ENCODE measurements at places on chromosomes 3 and 15.

DNA sequence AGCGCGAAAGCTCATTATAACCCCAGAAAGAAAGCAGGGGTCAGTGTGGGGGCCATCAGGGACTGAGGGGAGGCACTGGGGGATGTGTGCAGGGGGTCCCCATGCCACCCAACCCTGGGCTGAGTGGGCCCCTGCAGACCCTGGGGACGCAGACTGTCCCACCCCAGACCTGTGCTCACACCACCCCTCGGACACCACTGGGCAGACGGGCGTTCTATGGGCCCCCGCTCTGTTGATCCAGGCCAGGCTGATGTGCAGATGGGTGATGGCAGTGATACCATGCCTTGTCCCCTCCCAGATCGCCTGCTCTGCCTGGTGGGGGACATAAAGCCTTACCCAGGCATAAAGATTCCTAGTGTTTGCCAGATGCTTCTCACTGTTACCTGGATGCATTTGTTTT is 259.7 kb upstream of the TLE3 start:
- no peak for DNase-seq
- peaks cover 1% of the 10 kb centered on the region for H3K27me3 ChIP-seq
- no peaks in the 10 kb centered on the region for H3K36me3 ChIP-seq
- H3K4me3 ChIP-seq = no peak overlapping the region
- no peaks in the 10 kb centered on the region for H3K4me1 ChIP-seq

DNA sequence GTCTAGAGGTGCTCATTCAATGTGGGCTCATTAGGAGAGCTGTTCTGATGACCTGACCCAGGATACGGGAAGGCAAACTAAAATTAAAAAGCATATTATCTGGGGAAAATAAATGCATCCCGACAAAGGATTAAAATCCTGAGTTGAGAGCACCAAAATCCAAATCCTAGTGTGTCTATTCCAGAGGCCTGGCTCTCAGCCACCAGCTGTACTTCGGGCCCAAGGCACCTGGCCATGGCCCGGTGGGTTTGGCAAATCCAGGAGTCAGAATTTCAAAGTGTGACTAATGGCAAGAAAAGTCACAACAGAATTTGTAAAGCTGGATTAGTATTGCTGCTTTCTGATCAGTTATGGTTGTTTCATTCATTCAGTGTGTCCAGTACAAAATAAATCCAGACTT is 2.6 kb upstream of the LYSMD4 start:
- no peak for DNase-seq
- no peaks in the 10 kb centered on the region for H3K36me3 ChIP-seq
- peaks cover 57% of the 10 kb centered on the region for H3K4me1 ChIP-seq
- H3K4me3 ChIP-seq = no peak overlapping the region

DNA sequence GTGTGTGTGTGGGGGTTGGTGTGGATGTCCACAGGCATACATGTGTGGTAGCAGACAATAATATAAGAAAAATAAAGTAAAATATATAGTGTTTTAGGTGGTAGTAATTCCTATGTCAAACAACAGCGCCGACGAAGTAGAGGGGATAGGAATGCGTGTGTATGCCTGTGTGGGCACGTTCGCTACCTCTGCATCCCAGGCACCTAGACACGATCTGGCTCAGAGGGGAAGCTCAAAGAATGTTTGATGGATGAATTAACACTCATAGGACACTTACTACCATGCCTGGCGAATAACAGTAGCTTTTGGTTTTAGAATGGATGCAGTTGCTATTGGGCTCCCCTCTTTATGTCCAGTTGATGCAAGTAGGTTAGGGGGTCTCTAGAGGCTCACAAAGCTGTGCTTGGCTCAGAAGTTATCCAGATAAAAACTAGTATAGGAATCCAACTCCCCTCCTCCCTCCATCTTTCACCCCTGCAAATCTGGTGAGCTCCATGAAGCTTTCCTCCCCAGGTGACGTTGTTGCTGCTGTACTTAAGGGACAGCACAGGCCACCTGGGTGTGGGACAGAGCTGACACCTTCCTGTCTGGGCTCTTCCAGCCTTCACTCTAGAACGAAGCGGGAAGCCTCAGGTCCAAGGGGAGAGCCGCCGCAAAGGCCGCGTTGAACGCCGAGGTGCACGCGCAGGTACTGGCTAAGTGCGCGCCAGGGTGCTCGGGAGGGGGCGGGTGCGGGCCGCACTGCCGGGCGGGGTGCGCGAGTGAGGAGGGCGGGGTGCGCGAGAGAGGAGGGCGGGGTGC is 192.6 kb upstream of the LYSMD4 start:
- H3K27ac ChIP-seq = no peak overlapping the region
- peaks cover 8% of the 10 kb centered on the region for H3K4me1 ChIP-seq
- H3K4me3 ChIP-seq = no peak overlapping the region
- H3K36me3 ChIP-seq = no peaks in the 10 kb centered on the region
- no peak for DNase-seq
- H3K27me3 ChIP-seq = peaks cover 5% of the 10 kb centered on the region

- H3K27ac ChIP-seq = no peak overlapping the region
- H3K4me1 ChIP-seq = no peaks in the 10 kb centered on the region
- DNase-seq = peak; percentile 44
- no peak overlapping the region for H3K4me3 ChIP-seq
These were observed 49.4 kb upstream of the FMN1 start for GRCh38 chr15:33243869-33244268.

DNA sequence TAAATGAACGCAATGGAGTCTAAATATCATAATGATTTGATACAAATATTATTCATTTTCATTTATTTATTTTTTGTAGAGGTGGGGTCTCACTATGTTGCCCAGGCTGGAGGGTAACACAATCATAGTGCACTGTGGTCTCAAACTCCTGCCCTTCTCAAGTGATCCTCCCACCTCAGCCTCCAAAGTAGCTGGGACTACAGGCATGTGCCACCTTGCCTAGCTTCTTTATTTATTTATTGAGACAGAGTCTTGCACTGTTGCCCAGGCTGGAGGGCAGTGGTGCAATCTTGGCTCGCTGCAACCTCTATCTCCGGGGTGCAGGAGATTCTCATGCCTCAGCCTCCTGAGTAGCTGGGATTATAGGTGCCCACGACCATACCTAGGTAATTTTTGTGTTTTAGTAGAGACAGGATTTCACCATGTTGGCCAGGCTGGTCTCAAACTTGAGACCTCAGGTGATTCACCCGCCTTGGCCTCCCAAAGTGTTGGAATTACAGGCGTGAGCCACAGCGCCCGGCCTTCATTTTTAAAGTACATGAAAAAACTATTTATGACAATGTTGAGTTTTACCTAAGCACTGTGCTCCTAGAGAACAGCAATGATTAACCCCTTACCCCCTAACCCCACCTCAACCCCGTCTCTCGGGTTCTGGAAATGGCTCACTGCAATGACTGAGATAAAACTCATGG is 4.0 kb upstream of the AEN start:
- H3K4me1 ChIP-seq = peaks cover 33% of the 10 kb centered on the region
- H3K36me3 ChIP-seq = no peaks in the 10 kb centered on the region
- H3K4me3 ChIP-seq = no peak overlapping the region
- H3K27me3 ChIP-seq = no peaks in the 10 kb centered on the region
- H3K27ac ChIP-seq = no peak overlapping the region
- DNase-seq = no peak

DNA sequence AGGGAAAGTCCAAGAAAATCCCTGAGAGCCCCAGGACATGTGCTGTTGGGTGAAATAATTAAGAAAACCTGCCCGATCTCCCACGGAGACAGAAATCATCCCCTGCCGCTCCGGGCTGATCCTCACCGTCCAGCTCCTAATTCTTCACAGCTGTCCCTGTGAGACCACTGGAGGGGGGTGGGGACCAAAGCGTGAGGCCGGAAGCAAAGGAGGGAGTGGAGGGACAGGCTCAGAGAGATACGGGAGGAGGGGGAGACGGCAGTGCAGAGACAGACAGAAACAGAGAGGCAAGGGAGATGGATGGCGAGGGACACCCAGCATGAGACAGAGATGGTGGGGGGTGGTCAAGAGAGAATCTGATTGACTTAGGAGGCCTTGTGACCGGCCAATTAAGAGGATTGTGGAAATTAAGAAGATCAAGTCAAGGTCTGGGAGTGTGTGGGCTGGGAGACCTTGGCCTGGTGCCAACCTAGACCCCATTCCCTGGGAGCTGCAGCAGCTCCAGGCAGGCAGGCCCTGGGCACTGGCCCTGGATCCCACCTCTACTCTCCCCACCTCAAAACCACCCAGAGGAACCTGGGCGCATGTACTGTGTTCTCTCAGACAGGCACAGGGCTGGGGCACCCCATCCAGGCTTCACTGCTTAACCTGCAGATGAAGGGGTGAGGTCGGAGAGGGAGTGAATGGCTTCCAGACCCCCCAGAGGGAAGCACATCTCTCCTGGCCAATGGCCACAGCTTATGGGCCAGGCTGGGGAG is 113.2 kb upstream of the ALDH1A3 start:
- no peak overlapping the region for H3K27ac ChIP-seq
- peaks cover 42% of the 10 kb centered on the region for H3K27me3 ChIP-seq
- H3K4me1 ChIP-seq = no peaks in the 10 kb centered on the region
- DNase-seq = no peak
- H3K4me3 ChIP-seq = no peak overlapping the region
- no peaks in the 10 kb centered on the region for H3K36me3 ChIP-seq

DNA sequence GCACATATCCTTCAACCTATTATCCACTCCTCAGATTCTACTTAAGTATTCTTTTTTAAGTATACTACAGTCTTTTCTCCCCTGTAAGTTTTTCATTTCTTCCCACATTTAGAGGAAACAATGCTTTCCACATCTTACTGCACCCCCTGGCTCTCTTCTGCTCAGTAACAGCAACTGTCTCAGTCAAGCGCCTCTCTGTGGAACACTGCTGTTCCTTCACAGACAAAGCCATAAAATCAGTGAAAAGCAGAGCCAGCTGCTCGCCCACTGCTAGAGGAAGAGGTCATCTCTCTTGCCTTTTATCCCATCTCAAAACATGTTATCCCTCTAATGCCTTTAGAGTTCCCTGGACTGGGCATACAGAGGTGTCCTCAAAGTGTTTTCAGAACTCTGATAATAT is 24.8 kb downstream of the SERP1 start:
- H3K27ac ChIP-seq = no peak overlapping the region
- H3K4me1 ChIP-seq = peaks cover 12% of the 10 kb centered on the region
- H3K27me3 ChIP-seq = no peaks in the 10 kb centered on the region
- no peak overlapping the region for H3K4me3 ChIP-seq
- no peak for DNase-seq

DNA sequence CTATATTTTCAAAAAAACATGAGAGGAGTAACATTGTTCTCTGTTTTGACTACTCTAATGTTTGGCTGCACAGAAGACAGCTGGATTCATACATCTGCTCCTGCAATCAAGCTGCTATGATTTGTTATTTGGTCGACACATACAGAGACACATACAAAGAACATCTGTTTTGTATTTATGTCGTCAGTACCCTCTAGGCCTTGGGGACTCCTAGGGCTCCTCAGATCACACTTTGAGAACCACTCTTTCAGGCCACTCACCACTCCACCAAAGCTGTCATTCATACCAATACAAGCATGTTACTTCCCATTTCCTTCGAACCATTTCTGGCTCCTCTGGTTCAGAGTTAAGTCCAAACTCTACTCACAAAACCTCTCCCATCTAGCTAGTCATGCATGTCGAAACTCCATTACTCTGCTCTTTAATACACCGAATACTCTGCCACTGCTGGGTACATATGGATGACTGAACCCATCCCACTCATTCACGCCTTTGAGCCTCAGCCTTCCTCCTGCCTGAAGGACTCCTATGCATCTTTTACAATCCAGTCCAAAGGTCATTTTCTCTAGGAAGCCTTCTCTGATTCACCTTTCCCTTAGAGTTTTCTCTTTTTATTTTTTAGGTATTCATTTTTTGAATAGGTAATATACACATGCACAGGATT is 102.9 kb upstream of the ARHGEF3 start:
- no peak overlapping the region for H3K27ac ChIP-seq
- no peak overlapping the region for H3K4me3 ChIP-seq
- DNase-seq = no peak
- H3K27me3 ChIP-seq = no peaks in the 10 kb centered on the region
- H3K36me3 ChIP-seq = no peaks in the 10 kb centered on the region

DNA sequence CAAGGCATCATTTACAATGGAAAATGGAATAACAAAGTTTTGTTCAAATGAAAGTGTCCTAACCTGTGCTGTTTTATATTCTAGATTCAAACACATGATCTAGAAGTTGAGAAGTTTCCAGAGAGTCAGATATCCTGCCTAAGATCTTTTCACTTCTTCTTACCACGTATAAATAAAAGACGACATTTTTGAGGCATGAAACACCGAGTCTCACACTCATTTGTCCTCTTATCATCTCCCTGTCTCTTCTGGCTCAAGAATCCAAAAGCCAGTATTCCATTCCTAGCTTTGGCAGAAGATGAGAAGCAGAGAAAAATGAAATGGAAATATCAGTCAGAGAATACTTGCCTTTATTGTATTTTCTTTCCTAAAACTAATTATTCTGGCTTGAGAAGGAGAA is 738.6 kb upstream of the NR2F2 start:
- H3K27ac ChIP-seq = no peak overlapping the region
- no peak for DNase-seq
- no peaks in the 10 kb centered on the region for H3K27me3 ChIP-seq
- H3K36me3 ChIP-seq = no peaks in the 10 kb centered on the region

DNA sequence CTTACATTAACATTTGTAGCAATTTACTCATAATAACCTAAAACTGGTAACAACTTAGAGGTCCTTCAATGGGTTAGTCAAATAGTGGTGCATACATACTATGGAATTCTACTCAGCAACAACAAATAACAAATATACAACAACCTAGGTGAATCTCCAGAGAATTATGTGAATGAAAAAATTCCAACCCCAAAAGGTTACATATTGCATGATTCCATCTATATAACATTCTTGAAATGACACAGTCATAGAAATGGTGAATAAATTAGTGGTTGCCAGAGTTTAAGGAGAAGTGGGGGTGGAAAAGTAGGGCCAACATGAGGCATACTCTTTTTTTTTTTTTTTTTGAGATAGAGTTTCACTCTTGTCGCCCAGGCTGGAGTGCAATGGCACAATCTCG is 12.7 kb upstream of the SNTN start:
- no peaks in the 10 kb centered on the region for H3K4me1 ChIP-seq
- H3K4me3 ChIP-seq = no peak overlapping the region
- no peak for DNase-seq
- H3K27me3 ChIP-seq = peaks cover 6% of the 10 kb centered on the region
- H3K36me3 ChIP-seq = no peaks in the 10 kb centered on the region

DNA sequence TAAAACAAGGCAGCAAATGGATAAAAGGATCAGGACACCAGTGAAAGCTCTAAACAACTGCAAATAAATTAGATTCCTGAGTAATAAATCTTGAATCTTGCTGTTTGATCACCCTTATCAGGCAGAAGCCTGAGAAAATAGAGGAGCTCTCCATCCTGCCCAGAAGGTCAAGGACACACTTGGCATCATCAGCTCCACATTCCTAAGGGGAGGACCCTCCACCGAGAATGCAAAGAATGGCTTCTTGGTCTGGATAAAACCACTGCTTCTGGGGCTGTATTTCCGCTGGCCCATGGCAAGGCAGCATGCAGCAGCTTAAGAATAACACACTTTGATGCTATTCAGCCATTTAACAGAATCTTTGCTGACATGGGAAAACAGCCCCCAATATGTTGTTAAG is 108.9 kb upstream of the TSC22D2 start:
- DNase-seq = no peak
- H3K27me3 ChIP-seq = no peaks in the 10 kb centered on the region
- H3K4me3 ChIP-seq = no peak overlapping the region
- no peaks in the 10 kb centered on the region for H3K4me1 ChIP-seq
- no peaks in the 10 kb centered on the region for H3K36me3 ChIP-seq

GRCh38 chr15:35519541-35520149 is 26.3 kb downstream of the DPH6 start:
- H3K4me3 ChIP-seq = no peak overlapping the region
- H3K27ac ChIP-seq = no peak overlapping the region
- no peaks in the 10 kb centered on the region for H3K36me3 ChIP-seq
- peak; percentile 45 for DNase-seq
- H3K27me3 ChIP-seq = no peaks in the 10 kb centered on the region

- 0 out of 2 replicates have a peak, but pooled peaks cover 6% of the 10 kb centered on the region for H3K4me1 ChIP-seq
- H3K27me3 ChIP-seq = no peaks in the 10 kb centered on the region
- no peaks in the 10 kb centered on the region for H3K36me3 ChIP-seq
These were observed 374.6 kb upstream of the ARL6 start for GRCh38 chr3:97389936-97390335.
